ENCODE measurements at places on chromosomes 16 and 17.

DNA sequence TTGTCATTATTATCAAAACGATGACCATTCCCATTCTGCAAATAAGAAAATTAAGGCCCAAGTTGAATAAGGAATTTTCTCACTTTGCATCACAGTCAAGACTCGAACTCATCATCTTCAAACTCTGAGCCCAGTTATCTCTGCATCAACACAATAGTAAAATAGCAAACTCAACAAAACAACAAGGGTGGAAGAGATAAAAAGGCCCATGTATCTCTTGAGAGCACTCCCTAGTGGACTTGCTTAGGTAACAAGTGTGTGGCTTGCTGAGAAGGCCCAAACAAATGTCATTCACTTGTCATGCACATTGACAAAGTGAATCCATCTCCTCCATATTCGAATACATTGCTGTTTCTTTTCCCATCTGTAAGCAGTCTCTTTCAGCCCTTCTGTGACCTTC, 412.0 kb upstream of the MAF start:
- no peak for DNase-seq

DNA sequence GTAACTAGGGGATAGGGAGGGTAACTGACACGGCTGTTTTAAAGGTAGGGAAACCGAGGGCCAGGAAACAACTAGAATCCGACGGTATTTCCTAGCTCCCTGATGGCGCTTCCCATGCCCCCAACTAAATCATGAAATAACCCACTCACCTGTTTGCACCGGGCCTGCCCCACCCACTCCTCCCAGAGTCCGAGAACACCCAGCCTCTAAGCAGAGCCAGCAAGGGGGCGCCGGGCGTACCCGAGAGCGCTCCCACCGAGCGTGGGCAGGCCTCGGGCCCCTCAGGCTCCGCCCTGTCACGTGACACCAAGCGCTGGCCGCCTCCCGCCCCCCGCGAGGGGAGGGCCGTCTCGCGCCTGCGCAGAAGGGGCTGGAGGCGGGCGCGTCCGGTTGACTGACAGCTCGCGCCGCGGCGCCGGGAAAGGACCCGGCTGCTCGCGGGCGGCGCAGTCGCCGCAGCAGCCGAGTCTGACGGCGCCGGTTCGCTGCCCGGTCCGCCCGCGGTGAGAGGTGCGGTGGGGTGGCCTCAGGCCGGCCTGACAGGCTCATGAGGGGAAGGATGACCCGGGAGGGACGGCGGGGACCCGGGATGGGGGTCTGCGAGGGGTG, at the start of gene KIAA0513:
Gene KIAA0513 (plus strand): TSS at position 447 of the 609 bp plus-strand sequence. CDS start 39,277 bp downstream, outside the sequence.
- peak; percentile 81 for DNase-seq

- no peak for DNase-seq
Observed at GRCh38 chr17:56678249-56679114, 85.0 kb downstream of the NOG start.

GRCh38 chr17:82031885-82032627, 578 bp downstream of the RAC3 start:
- no peak for DNase-seq

DNA sequence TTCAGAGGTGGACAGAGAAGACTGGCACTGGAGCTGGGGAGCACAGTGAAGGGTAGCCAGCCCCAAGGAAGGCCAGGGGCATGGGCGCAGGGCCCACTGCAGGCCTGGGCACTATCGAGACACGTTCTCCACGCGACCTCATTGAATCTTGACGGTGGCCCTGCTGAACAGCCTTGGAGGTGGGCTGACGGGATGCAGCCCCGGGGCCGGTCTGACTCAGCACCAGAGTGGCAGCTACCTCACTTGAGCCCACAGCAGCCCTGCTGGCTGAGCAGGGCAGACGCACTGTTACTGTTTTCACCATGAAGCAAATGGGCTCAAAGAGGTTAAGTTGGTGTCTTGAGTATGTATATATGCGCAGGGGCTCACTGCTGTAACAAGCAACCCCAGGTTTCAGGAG, 78.8 kb upstream of the FOXF1 start:
- no peak for DNase-seq

GRCh38 chr17:28133562-28133970, 91.1 kb downstream of the NLK start:
- peak; percentile 41 for DNase-seq

DNA sequence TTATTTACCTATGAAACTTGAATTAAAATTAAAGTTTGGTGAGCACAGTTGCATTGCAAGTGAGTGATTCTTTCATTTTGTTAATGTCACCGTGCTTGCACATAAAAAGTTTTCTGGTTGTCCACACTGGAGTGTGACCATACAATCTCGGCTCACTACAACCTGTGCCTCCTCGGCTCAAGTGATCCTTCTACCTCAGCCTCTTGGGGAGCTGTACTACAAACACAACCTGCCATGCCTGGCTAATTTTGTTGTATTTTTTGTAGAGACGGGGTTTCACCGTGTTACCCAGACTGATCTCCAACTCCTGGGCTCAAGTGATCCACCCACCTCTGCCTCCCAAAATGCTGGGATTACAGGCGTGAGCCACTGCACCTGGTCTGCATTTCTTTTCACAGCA, 50.1 kb upstream of the ADCY7 start:
- no peak for DNase-seq

GRCh38 chr17:32152130-32152529, 9.8 kb downstream of the RHOT1 start:
- no peak for DNase-seq

- DNase-seq = no peak
Observed at GRCh38 chr17:3647769-3648555, 11.4 kb downstream of the CTNS start.

GRCh38 chr17:19384723-19385391, 2.1 kb downstream of the MFAP4 start:
- DNase-seq = no peak

- DNase-seq = no peak
Observed at GRCh38 chr17:82386881-82387704, 15.5 kb downstream of the UTS2R start.

GRCh38 chr17:38890410-38890746, 20.5 kb downstream of the LASP1 start:
- no peak for DNase-seq

- DNase-seq = no peak
Observed at GRCh38 chr16:89048090-89048725, 45.4 kb upstream of the ACSF3 start.

- no peak for DNase-seq
Observed at GRCh38 chr16:79444572-79444971, 156.0 kb downstream of the MAF start.

DNA sequence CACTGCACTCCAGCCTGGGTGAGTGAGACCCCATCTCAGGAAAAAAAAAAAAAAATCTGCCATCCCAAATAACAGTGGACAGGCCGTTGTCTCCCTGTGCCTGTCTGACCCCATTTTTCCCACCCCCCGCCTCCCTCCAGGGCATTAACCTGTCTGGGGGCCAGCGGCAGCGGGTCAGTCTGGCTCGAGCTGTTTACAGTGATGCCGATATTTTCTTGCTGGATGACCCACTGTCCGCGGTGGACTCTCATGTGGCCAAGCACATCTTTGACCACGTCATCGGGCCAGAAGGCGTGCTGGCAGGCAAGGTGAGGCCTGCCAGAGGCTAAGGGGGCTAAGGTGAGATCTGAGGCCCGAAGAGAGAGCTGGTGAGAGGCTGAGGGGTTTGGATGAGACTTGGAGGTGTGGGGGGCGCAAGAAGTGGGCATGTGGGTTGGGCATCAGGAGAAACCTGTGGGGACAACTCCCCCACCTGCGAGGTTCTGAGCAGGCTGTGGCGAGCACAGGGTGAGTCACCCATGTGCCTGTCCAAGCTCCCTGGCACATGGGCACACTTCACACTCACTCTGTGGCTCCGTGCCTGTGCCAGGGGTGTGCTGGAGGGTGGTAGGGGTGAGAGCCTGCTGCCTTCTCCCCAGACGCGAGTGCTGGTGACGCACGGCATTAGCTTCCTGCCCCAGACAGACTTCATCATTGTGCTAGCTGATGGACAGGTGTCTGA, 34.7 kb downstream of the ANKRD40 start:
- DNase-seq = no peak

- no peak for DNase-seq
Observed at GRCh38 chr16:1435921-1436697, 5.2 kb downstream of the PERCC1 start.

DNA sequence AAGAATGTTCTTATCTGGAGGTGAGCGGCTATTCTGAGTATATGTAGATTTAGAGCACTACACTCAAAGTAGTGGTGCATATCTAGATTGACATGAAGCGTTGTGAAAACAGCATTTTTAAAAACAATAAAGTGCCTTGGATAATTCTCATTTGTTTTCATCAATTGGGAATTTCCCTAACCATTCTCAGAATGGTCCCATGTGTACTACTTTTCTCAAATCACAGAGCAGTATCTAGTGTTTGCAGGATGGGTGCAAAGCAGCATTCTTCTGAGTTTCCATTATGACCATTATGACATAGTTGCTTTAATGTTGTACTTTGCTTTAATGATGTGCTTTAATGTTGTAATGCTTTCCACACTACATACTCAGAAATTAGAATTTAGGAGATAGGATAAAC, 16.2 kb upstream of the BCAS3 start:
- DNase-seq = no peak

DNA sequence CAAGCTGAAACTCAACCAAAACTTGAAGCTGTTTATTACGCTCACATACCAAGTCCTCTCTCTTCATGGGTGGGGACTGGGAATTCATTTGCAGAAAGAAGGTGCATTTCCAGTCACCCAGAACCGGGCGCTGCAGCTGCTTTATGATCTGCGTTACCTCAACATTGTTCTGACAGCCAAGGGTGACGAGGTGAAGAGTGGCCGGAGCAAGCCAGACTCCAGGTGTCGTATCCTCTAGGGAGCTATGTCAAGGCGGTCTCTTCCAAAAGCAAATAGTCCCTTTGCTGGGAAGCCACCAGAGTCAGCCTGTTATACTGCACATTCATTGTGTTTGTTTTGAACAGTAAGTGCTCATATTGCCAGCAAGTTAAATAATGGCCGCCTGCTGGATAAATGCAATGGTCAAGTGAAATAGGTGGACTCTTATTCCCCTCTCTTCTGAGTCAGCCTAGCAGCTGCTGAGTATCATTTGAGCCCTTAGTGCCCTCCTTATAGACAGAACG, 12.7 kb downstream of the COG1 start:
- DNase-seq = no peak

- no peak for DNase-seq
Observed at GRCh38 chr16:22031483-22032083, 23.7 kb downstream of the MOSMO start.

DNA sequence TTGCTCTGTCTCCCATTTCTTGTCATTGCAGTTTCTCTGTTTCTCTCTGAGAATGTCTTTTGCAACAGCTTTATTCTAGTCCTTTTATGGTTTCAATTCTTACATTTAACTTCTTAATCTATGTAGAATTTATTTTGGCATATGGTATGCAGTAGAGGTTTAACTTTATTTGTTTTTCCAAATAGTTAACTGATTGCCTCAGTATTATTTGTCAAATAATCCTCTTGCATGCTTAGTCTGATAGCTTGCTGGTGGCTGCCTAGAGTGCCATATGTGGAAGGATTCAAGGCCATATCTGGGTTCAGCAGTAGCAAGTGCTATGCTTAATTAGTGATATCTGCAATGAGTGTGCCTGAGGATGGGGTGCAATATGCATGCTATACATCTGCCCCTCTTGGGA, 6.9 kb downstream of the SNTB2 start:
- no peak for DNase-seq

- no peak for DNase-seq
Observed at GRCh38 chr16:25895380-25895779, 203.6 kb downstream of the HS3ST4 start.

DNA sequence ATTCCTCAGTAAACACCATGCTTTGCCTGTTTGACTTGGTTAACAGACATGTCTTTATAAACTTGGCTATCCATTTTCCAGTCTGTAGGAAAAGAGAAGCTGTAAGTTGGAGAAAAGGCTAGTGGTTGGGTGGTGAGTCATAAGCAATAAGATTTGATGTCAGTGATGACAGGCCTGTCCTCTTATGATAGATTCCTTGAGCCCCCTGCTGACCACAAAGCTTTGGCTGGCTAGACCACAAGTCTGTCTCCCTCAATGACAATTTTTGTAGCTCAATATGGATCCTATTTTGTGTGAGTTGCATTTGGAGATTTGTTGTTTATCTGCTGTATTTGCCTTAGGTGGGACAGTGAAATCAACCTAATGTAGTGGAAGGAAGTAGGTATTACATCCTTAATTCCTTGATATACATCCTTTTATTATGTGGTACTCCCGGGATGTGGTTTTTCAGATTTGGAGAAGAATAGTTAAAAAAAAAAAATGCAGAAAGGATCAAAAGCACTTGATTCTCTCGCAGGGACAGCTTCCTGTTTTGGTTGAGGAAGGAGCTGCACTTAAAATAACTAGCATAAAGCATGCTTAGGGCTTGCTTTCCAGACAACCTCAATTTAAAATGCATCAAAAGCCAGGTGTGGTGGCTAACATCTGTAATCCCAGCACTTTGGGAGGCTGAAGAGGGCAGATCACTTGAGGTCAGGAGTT, 67.4 kb downstream of the SIAH1 start:
- DNase-seq = no peak
